Left renal pelvis (tissue), 4 donors: ENCODE measurements at places on chromosomes 7 and 10. TPM values are rescaled to one million over a fixed set of nuclear protein-coding genes. Genes with fewer than 3 reads are reported as not detected.

DNA sequence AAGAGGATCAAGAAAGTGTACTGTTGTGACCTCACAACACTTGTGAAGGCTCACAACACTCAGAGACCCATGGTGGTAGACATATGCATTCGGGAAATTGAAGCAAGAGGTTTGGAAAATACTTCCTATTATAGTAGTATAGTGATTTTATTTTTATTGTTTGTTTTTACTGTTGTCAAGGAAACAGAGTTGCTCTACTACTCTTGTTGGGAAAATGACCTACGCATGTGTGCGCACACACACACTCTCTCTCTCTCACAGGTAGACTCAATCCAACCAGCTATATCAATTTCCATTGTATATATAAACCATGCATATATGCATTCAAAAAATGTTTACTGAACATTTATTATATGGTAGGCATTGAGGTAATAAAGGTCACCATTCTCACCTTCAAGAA is 63.7 kb upstream of the PRR15 start:
- no peak for DNase-seq

The VENTX gene
- polyA plus RNA-seq, result 0.13 TPM

- no peak for DNase-seq
These were observed 40.6 kb downstream of the CYP17A1 start for GRCh38 chr10:102796407-102797176.

The CHCHD1 gene
- 46.1 TPM for polyA plus RNA-seq

GRCh38 chr7:52639126-52639525 is 396.3 kb upstream of the POM121L12 start:
- no peak for DNase-seq

DNA sequence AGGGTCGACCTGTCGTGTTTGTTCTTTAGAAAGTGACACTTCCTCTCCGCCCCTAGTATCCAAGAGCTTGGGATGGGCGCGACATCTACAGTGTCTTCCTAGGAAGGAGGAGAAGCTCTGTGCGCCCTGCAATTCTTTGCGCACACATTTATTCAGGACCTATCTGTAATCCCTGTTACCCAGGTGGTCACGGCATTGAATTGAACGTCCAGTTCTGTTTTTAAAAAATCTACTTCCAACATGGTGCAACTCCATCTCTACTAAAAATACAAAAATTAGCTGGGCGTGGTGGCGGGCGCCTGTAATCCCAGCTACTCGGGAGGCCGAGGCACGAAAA is 606 bp upstream of the LAMB1 start:
- DNase-seq, result no peak

- no peak for DNase-seq
These were observed 14.8 kb downstream of the GPAM start for GRCh38 chr10:112168733-112169132.

GRCh38 chr7:101693498-101694091 is 64.5 kb upstream of the MYL10 start:
- no peak for DNase-seq
